ENCODE measurements at places on chromosomes 13 and 19.

DNA sequence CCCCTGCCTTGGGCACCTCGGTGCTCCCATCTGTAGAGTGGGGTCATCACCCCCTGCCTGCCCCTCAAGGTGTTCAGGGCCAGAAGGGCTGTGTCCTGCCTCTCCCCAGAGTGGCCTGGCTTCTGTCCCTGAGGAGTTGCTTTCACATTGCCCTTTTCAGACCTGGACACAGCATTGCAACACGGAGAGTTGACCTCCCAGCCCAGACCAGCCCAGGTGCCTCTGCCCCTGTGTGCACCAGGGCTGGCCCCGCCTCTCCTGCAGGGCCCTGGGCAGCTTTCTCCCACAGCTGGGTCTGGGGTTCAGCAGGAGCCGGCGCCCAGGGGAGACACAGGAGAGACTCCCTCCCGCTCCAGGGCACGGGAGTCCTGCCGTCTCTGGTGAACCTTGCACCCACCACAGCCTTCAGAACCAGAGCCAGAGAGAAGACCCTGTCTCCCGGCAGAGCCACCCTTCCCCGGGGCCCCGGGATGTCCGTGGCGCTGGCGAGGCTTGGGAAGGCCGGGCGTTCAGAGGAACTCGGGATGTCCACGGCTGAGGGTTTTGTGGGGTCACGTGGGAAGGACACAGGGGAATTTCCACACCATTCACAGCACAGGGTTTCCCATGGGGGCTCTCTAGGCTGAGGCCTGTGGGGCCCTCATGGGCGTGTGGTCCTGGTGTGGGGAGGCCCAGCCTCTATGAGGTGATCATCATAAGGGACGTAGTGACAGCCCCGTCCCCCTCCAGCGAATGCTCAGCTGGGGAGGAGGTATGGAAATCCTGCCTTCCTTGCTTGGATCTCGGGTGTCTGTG is 23.2 kb downstream of the C13orf46 start:
- DNase-seq = no peak

DNA sequence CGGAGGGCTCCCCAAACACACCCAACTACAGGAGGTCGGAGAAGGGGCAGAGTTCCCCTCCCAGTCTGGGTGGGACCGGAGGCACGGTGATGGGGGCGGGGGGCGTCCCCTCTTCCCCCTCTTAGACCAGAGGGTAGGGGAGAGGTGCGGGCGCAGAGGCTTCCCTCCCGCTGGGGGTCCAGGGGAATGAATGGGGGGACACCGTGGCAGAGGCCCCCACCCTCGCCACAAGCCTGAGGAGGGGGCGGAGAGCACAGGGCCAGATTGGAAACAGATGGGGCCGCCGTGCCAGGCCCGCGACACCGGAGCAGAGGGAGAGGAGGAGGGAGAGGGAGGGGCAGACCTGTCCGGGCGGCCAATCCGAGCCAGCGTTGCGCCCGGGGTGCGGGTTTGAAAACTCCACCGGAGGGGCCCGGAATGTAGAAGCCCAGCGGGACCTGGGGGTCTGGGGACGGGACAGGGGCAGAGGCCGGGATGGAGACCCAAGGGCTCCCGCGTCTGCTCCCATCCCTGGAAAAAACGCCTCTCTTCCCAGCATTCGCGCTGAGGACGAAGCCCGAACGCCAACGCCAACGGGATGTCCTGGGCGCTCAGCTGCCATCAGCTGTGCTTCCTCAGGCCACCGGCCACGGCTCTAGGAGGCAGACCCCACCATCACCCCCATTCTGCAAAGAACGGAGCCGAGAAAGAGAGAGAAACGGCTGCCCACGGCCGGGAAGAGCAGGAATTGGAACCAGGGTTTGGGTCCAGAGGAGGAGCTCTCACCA is 46.8 kb downstream of the PTPRS start:
- peak; percentile 70 for DNase-seq

- DNase-seq = no peak
Measured at GRCh38 chr13:90763476-90764150, 583.9 kb upstream of the MIR17HG start.

GRCh38 chr13:50573066-50573465 is 270.4 kb downstream of the DLEU7 start:
- no peak for DNase-seq

GRCh38 chr13:38636073-38636472 is 50.8 kb upstream of the FREM2 start:
- no peak for DNase-seq

DNA sequence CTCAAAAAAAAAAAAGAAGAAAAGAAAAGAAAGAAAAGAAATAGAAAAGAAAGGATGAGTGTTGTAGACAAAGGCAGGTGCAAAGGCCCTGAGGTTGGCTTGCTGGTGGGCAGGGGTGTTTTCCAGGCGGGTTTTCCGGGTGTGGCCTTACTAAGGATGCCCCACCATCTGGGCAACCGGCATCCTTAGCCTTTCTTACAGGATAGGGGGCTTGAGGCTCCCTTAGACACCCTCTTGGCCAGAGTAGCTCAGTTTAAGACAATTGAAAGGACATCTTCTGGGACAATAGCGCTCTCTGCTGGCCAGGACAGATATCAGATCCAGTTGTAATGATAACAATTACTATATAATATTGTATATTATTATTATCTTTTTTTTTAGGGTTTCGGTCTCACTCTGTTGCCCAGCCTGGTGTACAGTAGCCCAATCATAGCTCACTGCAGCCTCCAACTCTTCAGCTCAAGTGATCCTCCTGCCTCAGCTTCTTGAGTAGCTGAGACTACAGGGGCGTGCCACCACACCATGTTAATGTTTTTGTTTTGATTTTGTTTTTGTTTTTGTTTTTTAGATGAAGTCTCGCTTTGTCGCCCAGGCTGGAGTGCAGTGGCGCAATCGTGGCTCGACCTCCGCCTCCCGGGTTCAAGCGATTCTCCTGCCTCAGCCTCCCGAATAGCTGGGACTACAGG is 1.4 kb upstream of the QTRT1 start:
- peak; percentile 67 for DNase-seq

- DNase-seq = no peak
Measured at GRCh38 chr13:58187881-58188280, 556.3 kb downstream of the PCDH17 start.

- no peak for DNase-seq
Measured at GRCh38 chr13:113327391-113327765, 30.3 kb downstream of the LAMP1 start.

GRCh38 chr19:7488736-7489353 is at the start of gene PEX11G:
Gene PEX11G, minus strand, starts transcription at chr19:7489035. Its CDS starts 25 bp downstream, at chr19:7489010.
- DNase-seq = peak; percentile 82

DNA sequence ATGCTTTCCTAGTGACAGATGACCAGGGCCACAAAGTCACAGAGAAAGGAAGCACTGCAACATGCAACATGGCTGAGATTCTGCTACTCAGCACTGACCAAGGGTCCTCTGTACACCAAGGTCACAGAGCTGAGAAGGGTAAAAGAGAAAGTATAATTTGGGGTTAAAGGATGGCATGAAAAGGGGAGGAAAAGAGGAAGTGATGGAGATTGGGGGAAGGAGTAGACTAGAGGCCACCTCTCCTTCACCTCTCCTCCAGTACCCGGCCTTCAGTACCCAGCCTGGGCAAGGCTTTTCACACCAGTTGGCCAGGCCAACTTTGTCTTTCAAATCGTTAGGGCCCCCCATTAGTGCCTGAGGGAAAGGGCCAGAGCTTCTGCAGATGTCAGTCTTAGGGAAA is 6.3 kb upstream of the RPS19 start:
- DNase-seq = no peak

GRCh38 chr19:1266916-1267476 is 2.1 kb upstream of the CIRBP start:
- no peak for DNase-seq

DNA sequence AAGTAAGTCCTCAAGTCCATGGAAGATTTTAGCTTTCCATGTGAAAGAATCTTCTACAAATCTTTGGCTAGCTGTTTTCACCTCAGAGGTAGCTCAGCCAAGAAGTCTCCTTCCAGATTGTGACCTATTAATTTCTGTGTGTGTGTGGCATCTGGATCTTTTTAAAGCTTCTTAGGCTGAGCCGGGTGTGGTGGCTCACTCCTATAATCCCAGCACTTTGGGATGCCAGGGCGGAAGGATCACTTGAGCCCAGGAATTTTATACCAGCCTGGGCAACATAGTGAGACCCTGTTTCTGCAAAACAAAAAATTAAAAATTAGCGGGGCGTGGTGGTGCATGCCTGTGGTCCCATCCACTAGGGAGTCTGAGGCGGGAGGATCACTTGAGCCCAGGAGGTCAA is 13.4 kb upstream of the SLC44A2 start:
- peak; percentile 6 for DNase-seq

- peak; percentile 65 for DNase-seq
Measured at GRCh38 chr19:15101479-15102082, 5.6 kb upstream of the SYDE1 start.

GRCh38 chr13:44118881-44119280 is 239.2 kb downstream of the LACC1 start:
- no peak for DNase-seq

- peak; percentile 7 for DNase-seq
Measured at GRCh38 chr13:100566543-100566942, 22.0 kb downstream of the GGACT start.

DNA sequence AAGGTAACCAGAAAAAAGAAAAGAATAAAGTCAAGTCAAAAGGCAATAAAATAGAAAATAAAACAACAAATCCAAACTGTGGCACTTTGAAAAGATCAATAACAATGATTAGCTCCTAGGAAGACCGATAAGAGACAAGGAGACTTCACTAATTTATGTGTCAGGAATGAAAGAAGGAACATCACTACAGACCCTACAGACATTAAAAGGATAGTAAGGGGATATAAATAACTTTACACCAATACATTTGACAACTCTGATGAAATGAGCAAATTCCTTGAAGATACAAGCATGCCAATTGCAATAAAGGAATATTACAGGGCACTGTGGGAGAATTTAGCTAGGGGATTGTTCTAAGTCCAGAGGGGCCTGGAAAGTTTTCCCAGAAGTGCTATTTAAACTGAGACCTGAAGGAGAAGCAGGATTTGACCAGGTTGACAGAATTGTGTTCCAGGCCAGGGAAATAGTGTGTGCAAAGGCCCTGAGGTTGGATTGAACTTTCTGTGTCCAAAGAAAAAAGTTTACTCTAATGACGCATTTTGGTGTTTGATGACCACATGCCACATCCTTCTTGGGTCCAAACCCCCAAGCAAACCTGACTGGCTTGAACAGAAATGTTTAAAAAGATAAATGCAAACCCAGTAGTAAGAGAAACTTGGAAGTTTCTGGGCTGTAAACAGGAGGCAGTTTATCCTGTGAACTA is 1.6 kb upstream of the C19orf38 start:
- no peak for DNase-seq

DNA sequence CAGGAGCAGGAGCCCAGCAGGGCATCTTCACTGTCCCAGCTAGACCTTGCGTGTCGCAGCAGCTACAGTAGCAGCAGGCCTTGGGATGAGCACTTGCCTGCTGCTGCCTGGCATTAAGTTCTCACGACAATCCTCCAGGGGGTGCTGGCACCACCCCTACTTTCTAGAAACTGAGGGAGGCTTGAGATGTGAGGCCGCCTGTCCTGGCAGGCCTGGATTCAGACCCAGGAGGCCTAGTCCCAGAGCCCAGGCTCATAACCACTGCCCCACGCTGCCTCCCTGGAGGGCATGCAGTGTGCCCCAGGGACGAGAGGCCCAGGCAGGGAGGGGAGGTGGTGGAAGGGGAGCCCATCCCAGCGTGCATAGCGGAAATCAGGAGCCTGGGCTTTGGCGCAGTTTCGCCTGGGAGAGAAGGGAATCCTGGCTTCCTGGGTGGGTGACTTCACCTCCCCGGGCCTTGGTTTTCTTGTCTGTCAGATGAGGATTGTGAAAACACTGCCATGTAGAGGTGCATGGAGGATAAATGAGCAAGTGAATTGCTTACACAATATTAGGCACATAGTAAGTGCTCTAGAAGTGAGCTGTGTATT is 26.1 kb downstream of the PPP5C start:
- DNase-seq = peak; percentile 12

DNA sequence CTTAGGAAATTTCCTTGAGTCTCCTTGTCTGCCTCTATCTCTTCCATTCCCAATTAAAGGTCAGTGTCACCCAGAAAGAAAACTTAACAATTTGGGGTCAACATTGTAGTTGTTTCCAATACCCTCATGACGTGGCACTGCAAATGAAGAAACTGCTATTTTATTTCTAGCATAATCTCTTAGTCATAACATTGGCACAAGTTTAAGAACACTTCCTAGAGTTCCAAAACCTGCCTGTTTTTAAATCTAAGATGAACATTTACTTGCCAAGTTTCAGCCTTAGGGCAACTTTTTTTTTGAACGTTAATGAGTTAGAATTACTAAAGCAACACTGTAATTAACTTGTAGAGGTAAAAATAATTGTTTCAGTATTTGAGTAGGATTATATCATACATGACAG is 108.0 kb downstream of the LMO7 start:
- DNase-seq = no peak
